ENCODE measurements at places on chromosomes 2 and 18. TPM values are rescaled to one million over a fixed set of nuclear protein-coding genes. Genes with fewer than 3 reads are reported as not detected.

DNA sequence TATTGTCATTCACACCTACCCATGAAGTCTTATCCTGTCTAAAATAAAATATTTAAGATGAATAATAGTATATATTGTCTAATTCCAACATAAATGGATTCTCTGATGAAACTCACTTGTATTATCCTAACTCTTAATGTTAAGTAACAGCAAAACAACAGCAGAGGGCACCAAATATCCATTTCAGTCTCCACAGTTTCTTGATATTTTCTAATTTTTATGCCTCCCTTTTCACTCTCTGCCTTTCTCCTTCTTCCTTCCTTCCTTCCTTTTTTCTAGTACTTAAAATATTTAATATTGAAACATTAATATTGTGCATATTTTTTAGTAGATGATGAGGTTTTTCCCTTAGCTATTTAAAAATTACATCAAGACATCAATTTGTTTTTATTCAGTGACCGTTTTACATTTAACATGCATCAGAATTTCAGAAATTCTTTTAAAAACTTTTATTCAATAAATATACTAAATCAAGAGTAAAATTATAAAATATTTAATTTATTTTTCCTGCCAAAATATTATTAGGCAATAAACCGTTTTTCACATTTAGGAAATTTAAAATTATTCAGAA, 97.6 kb downstream of the WDR7 start:
- no peak for DNase-seq

DNA sequence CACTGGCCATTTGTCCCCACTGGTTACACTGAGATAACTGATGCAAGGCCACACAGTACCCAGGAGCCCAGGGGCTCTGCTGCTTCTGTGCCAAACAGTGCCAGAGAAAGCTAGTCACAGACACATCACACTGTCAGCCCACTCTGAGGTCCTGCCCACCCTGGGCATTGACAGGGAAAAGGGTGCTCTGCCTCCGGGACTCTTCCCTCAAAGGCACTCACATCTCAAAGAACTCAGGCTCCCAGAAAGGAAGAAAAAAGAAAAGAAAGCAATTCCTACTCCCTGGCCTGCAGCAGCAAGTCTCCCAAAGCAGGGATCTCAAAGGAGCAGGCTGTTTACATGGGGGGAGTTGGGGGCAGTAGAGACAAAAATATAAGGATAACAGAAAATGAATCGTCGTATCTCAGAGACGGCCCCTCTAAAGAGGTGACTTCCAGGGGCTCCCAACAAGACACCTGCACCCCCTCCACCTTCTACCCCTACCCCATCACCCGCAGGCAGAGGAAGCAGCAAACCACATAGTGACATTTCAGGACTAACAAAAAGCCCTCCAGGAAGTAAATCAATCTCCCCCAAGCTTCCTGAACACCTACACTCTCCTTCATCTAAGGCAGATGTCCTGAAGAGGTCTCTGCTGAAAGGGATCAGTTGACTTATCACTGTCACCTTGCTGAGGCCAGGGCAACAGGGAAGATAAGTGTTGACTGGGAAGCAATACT, 247.6 kb downstream of the TNS1 start:
- no peak for DNase-seq

- no peak for DNase-seq
Observed at GRCh38 chr2:122180972-122181371, 425.5 kb downstream of the TSN start.

GRCh38 chr2:172943539-172943938, 132.1 kb upstream of the MAP3K20 start:
- DNase-seq = no peak

Gene OR6B2
- total RNA-seq = not detected

Gene KIF1A
- total RNA-seq = 203 TPM

DNA sequence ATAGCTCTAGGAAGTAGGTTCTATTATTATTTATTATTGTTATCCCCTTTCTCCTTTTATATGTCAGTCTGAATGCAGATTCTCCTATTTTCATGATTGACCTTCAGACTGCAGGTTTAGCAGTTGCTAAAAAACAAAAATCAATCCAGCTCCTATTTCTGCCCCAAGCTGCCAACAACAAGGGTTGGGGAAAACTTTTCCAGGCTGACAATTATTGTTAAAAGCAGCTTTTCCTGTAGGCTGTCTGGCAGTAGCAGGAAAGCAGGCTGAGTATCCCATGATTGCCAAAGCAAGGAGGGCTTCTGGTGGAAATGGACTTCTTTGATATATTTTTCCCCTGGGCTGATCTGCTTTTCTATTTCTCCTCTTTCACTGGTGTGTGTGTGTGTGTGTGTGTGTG, 78.0 kb upstream of the CTLA4 start:
- DNase-seq = no peak

DNA sequence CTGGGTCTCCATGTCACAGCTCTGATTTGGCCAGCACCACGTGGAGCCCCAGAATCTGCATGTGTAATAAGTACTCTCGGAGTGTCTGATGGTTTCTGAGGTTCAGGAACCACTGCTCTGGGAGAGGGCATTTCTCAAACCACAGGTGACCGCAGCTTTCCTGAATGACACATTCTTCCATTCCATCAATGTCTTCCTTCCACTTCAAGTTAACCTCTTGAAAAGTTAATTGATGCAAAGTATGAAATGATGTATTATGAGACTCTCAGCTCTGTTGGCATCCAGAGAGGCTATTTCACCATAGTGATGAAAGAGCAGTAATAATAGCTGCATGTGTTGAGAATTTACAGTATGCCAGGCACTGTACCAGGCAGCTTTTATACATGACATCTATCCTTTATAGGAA, 61.3 kb upstream of the CRIM1 start:
- DNase-seq = no peak

Gene REG3A
- total RNA-seq = not detected

DNA sequence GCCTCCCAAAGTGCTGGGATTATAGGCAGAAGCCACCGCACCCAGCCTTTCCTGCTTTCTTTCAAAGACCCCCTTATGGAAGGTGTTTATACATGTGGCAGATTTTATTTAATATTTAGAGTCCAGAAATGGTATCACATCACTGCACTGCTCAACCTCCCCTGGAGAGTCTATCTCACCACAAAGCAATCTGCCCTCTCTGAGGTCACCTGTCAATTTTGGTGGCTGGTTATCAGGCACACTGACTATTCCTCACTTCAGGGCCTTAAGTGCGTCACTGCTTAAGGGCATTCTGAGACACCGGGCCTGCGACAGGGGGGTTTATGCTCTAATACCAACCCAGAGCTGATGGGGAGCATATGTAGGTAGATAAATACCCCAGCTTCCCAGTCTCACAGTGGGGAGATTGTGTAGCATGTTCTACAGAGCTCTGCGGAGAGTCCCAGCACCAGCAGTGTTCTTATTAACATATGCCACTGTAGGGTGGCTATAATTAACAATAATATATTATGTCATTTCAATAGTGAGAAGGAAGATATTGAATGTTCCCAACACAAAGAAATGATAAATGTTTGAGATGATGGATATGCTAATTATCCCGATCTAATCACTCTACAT, 42.7 kb upstream of the ZDBF2 start:
- no peak for DNase-seq

- no peak for DNase-seq
Observed at GRCh38 chr2:125455110-125455509, 1200.8 kb upstream of the GYPC start.

DNA sequence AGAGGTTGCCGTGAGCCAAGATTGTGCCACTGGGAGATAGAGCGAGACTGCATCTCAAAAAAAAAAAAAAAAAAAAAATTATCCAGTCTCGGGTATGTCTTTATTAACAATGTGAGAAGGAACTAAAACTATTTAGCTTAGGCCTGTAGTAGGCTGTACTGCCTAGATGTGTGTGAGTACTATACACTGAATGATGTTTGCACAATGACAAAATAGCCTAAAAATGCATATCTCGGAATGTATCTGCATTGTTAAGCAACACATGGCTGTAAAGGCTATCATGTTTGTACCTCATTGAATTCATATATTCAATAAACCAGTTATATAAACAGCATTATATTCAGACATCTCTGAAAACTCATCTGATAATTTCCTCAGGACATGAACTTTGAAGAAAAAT, 191.2 kb upstream of the SESTD1 start:
- no peak for DNase-seq

DNA sequence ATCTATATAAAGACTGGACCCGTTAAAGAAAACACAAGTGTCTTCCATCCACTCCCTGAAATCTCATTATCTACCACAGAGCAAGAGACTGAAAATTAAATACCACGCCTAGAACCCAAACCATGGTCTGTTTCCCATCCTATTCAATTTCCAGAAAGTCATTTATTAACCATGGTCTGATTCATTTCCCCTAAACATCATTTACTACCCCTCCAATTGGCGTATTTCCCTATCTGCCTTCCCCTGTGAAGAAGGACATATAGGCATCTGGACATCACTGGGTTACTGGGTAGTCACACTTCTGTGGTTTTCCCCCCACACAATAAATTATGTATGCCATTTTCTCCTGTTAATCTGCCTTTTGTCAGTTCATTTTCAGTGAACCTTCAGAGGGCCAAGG, 30.8 kb downstream of the CCDC93 start:
- no peak for DNase-seq

DNA sequence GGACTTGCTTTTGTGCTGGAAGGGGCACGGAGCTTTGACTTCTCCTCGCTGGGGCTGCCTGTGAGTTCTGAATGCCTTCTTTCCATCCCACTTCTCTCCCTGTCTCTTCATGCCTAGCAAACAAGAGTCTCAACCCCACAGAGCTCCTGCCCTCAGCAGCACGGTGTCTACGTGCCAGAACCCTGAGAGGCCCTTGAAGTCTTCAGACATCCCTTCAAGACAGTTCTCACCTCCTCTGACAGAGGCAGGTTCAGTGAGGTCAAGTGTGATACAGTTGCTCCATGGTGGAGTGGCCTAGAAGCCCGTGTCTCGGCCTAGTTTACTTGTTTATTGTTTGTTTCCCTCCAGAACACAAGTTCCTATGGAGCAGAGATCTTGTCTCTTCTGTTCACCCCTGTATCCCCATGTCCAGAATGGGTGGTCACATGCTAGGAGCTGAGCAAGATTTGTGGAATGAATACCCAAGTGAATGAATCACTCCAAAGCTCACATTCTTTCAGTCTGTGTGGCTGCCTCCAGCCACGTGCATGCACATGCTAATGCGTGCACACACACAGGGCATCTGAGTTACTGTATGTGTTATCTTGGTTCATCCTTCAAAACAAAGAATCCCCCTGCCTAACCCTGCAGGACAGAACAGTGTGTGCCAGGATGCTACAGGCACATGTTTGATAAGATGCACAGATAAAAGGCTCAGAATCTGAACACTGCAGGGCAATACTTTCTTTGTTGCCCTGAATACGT, 391.6 kb downstream of the NBAS start:
- peak; percentile 90 for DNase-seq

GRCh38 chr2:5173876-5174535, 518.2 kb upstream of the SOX11 start:
- no peak for DNase-seq

Gene PLEKHH2
- total RNA-seq = 2.3 TPM

GRCh38 chr2:121873864-121874263, 118.4 kb downstream of the TSN start:
- no peak for DNase-seq

Measured in kidney epithelial cell (primary cell).